ENCODE measurements at places on chromosomes 16 and 17. TPM values are rescaled to one million over a fixed set of nuclear protein-coding genes. Genes with fewer than 3 reads are reported as not detected.

DNA sequence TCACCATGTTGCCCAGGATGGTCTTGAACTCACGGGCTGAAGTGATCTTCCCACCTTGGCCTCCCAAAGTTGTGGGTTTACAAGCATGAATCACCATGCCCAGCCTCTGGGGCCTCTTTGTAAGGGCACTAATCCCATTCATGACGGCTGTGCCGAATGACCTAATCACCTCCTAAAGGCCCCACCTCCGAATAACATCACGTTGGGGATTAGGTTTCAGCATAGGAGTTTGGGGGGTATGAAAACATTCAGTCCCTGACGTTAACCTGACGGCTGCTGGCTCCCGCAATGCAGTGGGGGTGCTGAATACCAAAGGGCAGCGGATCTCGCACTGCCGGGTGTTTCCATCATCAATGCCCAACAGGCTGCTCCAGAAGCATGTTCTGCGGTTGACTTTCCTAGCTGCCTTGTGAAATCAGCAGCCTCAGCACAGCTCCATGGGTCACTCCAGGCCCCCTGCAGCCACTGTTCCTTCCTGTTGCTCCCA, 120.8 kb upstream of the SEC14L1 start:
- DNase-seq: no peak

DNA sequence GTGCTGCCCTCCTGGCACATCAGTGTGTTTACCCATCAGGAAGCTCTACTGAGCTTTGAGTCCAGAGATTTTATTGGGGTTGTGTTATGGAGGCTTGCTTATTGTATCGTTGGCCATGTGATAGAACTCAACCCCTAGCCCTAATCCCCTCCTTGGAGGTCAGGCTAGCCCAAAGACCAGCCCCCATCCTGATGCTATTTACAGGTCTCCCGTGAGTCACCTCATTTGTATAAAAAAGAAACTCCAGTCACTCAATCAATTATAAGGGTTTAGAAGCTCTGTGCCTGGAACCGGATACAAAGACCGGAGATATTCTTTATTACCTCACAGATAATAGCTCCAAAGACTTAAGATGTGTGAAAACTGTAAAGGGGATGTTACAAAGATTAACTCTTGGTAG, 405.9 kb downstream of the CNTNAP4 start:
- DNase-seq: no peak

GRCh38 chr16:1215574-1216295, 9.3 kb downstream of the TPSG1 start:
- no peak for DNase-seq

DNA sequence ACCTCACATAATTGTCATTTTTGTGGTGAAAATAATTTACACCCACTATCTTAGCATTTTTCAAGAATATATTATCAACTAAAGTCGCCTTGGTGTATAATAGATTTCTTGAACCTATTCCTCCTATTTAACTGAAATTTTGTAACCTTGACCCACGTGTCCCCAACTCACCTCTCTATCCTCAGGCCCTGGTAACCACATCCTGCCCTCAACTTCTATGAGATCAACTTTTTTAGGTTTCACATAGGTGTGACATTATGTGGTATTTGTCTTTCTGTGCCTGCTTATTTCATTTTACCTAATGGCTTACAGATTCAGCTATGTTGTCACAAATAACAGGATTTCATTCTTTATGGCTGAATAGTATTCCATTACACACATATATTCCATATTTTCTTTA, 73.0 kb upstream of the CNTNAP4 start:
- DNase-seq: no peak

DNA sequence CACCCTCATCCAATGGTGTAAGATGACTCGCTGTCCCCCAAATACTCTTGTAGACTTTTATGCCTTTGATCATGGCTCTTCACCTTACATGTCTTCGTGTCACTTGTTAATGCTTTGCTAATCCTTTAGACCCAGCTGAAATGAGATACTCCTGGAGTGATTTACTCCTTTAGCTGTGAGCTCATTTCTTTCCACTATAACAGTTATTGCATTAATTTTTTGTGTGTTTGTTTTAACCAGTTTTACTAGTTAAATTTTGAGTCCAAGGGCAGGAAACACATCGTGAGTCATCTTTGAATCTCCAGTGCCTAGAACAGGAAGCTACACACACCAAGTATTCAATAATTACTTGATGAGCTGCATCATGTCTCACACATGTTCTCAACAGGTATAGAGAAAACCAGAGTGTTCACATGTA, 6.5 kb upstream of the CTCF start:
- DNase-seq: peak; percentile 65

DNA sequence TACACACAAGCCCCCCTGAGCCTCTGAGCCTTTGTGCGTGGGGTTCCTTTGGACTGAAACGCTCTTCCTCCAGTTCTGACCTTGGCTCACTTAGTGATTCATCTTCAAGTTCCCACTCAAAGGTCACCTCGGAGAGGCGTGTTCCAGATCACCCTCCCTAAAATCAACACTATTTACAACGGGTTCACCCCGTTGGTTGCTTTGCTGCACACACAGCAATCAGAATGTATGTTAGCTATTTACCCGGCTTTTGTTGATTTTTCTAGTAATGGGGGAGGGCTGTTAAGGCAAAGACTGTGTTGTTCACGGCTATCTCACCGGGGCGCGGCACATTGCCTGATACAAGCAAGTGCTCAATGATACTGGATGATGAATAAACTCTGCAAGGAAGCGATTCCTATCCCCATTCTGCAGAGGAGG, 977 bp downstream of the NAGPA start:
- no peak for DNase-seq

GRCh38 chr16:80663078-80663477, 122.3 kb downstream of the DYNLRB2 start:
- DNase-seq: no peak

GRCh38 chr17:50816271-50816670, 19.1 kb upstream of the WFIKKN2 start:
- DNase-seq: no peak

DNA sequence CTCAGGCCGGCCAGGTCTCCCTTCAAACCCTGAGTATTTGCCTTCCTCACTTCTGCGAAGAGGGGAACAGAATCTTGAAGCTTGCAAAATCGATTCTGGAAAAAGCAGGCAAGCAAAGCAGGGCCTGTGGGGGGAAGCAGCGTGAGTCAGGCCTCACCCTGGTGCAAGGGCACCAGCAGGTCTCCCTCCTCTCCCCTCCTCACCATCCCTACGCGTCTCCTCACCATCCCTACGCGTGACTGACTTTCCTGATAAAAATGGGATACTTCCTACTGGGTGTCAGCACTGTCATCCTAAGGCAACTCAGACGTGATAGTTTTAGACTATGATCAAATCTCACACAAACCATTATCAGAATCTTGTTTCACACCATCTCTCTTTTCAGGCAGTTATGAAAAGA, 12.1 kb downstream of the CMTM3 start:
- no peak for DNase-seq

GRCh38 chr17:80615376-80615775, 70.7 kb downstream of the RPTOR start:
- no peak for DNase-seq

DNA sequence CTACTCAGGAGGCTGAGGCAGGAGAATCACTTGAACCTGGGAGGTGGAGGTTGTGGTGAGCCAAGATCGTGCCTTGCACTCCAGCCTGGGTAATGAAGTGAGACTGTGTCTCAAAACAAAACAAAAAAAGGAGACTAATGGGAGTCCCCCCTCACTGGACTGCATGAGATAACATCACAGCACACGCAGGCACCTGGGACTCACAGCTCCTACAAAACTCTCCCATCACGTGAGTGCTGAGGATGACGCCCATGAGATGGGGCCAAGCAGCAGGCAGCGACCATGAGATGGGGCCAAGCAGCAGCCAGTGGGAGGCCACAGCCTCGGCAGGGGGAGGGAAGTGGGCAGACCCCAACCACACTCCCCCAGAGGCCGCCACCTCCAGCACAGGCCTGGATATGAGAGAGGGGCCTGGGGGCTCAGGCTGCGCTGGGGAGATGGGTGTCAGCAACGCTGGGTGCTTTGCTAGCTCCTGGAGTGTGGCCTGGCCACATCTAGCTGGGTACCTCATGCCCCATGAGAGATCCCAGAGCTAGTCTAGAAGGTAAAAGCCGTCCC, 15.4 kb downstream of the DNAAF8 start:
- DNase-seq: no peak

DNA sequence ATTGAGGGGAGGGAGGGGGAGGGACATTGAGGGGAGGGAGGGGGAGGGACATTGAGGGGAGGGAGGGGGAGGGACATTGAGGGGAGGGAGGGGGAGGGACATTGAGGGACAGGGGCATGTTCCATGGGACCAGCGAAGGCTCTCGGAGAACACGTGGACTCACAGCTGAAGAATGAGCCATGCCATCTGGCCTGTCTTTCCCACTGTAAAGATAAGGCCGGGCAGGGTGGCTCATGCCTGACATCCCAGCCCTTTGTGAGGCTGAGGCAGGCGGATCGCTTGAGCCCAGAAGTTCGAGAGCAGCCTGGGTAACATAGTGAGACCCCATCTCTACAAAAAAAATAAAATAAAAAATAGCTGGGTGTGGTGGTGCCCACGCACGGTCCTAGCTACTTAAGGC, 32.5 kb downstream of the RPH3AL start:
- no peak for DNase-seq

DNA sequence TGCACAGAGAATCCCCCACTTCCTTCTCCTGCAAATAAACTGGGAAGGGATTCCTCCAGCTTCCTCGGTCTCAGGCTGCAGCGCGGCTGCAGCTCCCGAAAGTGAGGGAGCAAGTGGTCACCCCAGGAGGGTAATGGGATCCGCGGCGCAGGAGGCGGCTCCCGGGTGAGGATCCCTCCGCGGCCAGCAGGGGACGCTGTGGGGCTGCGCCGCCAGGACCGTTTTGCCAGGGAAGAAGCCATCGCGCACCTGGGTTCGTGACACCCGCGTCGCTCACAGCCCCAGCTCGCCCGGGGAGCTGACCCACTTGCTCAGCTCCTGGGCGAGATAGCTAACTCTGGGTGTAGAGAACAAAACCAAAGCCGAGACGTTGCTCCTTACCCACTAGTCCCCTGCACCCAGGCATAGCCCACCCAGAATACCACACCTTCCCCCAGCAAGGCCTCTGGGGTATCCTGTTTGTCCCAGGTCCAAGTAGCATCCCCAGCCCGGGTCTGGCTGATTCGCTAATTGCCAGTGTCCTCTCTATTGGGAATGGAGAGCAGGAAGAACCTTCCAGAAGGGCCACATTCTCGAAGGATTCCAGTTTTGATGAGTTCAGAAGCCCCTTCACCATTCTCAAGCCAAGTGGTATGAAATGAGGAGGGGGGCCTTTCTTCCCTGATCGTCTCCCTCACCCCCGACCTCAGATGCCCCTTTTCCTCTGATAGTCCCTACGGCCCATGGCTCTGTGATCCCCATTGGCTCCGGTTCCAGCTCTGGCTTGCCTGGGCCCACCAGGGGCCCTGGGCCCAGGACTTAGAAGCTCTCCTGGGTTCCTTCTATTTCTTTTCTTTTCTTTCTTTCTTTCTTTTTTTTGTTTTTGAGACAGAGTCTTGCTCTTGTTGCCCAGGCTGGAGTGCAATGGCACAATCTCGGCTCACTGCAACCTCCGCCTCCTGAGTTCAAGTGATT, 14.1 kb downstream of the CYGB start:
- peak; percentile 77 for DNase-seq

DNA sequence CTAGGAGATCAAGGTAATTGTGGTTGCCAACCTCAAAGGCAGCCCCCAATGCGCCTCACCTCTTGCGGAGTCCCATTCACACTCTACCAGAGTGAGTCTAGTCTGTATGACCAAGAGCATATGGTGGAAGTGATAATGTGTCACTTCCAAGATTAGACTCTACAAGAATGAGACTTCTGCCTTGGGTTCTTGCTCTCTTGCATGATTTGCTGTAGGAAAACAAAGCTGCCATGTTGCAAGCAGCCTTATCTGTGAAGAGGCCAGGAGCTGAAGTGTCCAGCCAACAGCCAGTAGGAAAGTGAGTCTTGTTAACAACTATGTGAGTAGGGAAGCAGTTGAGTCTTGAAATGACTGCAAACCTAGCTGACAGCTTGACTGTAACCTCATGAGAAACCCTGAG, 3.4 kb downstream of the TERF2 start:
- no peak for DNase-seq

- DNase-seq: no peak
Observed at GRCh38 chr17:49898366-49899190, 50.7 kb upstream of the TAC4 start.

DNA sequence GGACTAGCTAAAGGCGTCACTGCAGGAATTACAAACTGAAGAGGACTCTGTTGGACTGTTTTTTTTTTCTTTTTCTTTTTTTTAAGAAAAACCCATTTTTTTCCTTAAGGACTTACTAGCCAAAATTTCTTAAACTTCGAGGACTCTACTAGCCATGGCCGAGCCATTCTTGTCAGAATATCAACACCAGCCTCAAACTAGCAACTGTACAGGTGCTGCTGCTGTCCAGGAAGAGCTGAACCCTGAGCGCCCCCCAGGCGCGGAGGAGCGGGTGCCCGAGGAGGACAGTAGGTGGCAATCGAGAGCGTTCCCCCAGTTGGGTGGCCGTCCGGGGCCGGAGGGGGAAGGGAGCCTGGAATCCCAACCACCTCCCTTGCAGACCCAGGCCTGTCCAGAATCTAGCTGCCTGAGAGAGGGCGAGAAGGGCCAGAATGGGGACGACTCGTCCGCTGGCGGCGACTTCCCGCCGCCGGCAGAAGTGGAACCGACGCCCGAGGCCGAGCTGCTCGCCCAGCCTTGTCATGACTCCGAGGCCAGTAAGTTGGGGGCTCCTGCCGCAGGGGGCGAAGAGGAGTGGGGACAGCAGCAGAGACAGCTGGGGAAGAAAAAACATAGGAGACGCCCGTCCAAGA, 878 bp downstream of the HEXIM1 start:
- peak; percentile 73 for DNase-seq

DNA sequence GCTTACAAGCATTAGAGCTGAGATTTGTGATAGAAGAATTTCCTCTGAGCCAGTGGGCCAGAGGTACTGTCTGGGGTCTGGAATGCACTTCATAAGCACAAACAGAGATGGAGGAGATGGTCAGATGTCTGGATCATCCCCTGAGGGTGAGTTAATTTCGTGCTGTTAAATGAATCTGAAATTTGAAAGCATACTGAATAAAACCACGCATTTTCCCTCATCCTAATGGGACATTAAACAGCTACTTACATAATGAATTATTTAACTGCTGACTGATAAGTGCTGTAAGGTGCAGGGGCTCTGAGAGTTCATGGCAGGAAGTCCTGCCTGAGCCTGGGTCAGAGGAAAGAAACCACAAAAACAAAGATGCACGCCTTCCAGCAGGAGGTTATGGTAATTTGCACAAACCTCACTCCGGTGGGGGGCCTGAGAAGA, 136.3 kb upstream of the XYLT1 start:
- no peak for DNase-seq

- DNase-seq: peak; percentile 74
Observed at GRCh38 chr17:55710410-55710809, 12.3 kb downstream of the TMEM100 start.

GRCh38 chr16:11743308-11744074, 834 bp upstream of the TXNDC11 start:
- DNase-seq: peak; percentile 9

GRCh38 chr16:1202274-1202673, 22.8 kb downstream of the TPSG1 start:
- no peak for DNase-seq

TPSAB1 gene
- total RNA-seq: 22.9 TPM

ZP2 gene
- not detected for total RNA-seq

IL17C gene
- not detected for total RNA-seq

PIK3R5 gene
- total RNA-seq: 0.09 TPM

KRTAP2-3 gene
- not detected for total RNA-seq

NACA2 gene
- total RNA-seq: not detected

CAPNS2 gene
- 0.42 TPM for total RNA-seq

LRRC36 gene
- total RNA-seq: not detected

All from A673 (cell line).